ENCODE measurements at places on chromosomes 5 and 9.

- DNase-seq, result no peak
These were observed 45.4 kb downstream of the ENTREP1 start for GRCh38 chr9:69370430-69370829.

DNA sequence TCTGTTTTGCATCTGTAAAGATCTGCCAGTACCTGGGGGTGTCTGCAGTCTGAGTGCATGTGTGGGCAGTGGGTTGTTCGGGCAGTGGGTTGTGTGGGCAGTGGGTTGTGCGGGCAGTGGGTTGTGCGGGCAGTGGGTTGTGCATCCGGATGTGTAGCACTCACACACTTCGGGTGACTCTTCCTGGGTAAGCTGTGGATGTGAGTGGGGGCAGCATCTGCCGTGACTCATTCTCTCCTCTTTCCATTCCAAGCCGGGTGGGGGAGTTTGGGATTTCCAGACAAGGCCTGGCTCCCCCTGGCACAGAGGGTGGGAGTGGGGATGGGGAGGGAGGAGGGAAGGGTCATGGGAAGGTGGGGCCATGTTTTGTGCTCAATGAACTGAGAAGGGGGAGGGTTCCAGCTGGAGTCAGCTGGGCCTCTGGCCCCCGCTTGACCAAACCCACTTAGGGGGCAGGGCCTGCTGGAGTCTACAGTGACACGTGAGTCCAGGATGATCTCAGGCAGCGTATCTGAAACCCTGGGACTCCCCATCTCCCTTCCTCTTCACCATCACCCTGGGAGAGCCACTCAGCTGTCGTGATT is 8.3 kb downstream of the CRB2 start:
- no peak for DNase-seq

DNA sequence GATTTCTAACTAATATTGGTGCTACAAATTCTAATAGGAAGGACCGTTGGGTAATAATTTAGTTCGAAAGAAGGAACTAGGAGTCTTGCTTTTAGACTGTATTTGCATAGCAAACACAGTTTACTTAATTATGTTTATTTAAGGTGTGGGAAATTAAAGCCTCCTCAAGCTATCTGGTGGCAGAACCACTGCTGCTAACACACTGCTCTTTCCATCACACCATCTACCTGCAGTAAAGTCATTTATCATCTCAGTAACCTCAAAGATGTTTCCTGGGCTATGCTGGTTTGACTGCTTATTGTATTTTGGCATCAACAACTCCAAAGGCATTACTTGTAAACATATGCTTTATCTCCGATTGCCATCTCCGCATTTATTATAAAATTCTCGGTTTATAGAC is 114.3 kb downstream of the DEPDC1B start:
- no peak for DNase-seq

DNA sequence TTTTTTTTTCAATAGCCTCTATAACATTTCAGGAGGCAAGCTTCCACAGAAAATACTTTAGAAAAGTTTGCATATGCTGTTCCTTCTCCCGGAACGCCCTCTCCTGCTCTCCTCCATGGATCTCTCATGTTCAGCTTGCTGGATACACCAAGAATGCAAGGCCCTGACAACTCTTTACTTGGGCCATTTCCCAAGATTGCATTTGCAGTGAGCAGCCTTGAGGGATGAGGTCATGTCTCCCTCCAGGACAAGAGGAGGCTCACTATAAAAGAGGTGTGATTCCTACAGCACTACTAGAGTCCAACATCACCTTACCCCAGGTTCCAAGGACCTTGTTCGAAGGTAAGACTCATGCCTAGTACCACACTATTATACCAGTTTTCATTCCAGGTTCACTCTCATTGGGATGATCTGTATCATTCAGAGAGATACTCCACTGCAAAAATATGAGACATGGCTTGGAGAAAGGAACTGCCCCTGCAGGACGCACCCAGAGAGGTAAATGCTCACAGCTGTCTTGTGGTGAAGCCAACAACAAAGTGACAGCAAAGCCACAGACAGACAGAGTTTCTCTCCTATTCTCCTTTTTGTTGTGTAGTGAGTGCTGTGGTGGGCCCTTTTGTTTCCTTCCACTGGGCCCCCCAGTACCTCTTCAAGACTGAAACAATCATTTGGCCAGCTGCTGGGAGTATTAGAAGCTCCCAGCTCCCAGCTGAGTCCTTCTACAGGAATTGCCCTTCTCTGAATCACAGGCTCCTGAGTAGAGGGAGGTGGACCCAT is 151.7 kb upstream of the ZNF366 start:
- DNase-seq, result no peak

GRCh38 chr5:156879665-156880285 is 29.7 kb downstream of the PPP1R2B start:
- DNase-seq, result no peak

GRCh38 chr5:16489322-16489791 is 23.8 kb upstream of the ZNF622 start:
- peak; percentile 26 for DNase-seq

- no peak for DNase-seq
These were observed 107.1 kb downstream of the MAT2B start for GRCh38 chr5:163612358-163613149.

DNA sequence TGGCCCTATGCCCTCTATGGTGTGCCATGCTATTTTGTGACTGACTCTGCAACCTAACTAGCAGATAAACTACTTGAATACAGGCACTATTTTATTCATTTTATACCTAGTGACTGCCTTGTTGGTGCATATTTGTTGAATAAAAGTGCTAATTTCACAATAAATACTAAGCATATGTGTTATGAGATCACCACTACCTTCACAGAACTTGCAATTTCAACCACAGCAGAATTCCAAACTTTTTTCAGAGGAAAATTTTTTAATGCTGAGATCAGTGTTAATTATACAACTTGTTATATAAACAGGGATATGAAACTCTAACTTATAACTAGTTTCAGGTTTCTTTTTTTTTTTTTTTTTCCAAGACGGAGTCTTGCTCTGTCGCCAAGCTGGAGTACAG is 94.8 kb downstream of the NR3C1 start:
- DNase-seq, result no peak

- no peak for DNase-seq
These were observed 1007.1 kb upstream of the ACO1 start for GRCh38 chr9:31377358-31377757.

- DNase-seq, result no peak
These were observed 12.1 kb upstream of the C5orf63 start for GRCh38 chr5:127085371-127085770.

GRCh38 chr5:135204151-135204600 is 170.1 kb upstream of the PITX1 start:
- peak; percentile 69 for DNase-seq

GRCh38 chr9:89482056-89482851 is 15.7 kb downstream of the SEMA4D start:
- no peak for DNase-seq

GRCh38 chr5:146971401-146971800 is 92.8 kb upstream of the PPP2R2B start:
- DNase-seq, result no peak

DNA sequence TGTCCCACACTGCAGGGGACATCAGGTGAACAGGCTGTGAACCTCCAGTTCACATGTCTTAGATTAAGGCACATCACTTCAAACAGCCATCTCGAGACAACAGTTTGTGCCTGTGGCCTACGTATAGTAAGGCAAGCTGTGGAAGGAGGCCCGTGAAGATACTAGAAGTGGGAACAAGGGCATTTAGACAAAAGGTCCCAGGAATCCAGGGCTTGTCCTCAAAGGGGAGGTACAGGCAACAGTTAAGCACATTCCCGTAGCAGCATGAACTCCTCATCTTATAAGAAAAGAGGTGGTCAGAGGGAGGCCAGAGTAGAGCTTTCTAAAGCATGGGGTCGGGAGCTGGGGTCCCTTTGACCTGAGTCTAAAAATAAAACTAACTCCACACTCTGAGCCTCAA is 122.5 kb upstream of the TRPM3 start:
- DNase-seq, result no peak

DNA sequence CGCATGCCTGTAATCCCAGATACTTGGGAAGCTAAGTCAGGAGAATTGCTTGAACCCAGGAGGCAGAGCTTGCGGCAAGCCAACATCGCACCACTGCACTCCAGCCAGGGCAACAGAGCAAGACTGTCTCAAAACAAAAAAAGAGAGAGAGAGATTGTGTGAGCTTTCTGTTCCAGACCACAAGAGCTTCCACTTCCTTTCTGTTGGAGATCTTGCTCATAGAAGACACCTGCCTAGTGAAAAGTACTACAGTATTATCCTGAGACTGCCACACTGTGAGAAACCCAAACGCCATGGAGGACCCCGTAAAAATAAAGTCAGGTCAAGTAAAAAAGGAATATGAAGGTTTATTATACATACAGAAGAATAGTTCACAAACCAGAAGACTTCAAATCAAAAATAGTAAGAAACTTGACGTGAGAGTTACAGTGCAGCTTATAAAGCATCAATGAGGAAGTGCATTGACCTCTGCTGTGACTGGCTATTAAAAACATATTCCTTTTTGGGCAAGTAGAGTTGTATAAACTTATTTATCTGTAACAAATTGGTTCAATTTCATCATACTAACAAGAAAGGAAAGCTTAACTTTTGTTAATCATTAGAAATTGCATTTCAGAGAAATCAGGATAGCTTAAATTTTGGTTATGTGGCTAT is 4.3 kb upstream of the EMB start:
- no peak for DNase-seq

GRCh38 chr9:126853667-126854066 is 6.8 kb upstream of the ZBTB34 start:
- no peak for DNase-seq

DNA sequence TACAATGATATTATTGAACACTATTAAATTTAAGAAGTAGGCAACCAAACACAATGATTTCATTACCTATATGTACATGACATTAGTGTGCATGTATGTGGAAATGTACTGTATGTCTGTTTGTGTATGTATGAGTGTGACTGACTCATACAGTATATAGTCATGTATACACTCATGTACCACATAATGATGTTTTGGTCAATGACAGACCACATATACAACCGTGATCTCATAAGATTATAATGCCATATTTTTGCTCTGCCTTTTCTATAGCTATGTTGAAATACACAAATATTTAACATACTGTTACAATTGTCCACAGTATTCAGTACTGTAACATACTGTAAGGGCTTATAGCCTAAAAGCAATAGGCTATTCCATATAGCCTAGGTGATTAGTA is 19.7 kb downstream of the SVEP1 start:
- DNase-seq, result no peak

GRCh38 chr5:101605700-101606099 is 690.4 kb downstream of the SLCO4C1 start:
- DNase-seq, result no peak

DNA sequence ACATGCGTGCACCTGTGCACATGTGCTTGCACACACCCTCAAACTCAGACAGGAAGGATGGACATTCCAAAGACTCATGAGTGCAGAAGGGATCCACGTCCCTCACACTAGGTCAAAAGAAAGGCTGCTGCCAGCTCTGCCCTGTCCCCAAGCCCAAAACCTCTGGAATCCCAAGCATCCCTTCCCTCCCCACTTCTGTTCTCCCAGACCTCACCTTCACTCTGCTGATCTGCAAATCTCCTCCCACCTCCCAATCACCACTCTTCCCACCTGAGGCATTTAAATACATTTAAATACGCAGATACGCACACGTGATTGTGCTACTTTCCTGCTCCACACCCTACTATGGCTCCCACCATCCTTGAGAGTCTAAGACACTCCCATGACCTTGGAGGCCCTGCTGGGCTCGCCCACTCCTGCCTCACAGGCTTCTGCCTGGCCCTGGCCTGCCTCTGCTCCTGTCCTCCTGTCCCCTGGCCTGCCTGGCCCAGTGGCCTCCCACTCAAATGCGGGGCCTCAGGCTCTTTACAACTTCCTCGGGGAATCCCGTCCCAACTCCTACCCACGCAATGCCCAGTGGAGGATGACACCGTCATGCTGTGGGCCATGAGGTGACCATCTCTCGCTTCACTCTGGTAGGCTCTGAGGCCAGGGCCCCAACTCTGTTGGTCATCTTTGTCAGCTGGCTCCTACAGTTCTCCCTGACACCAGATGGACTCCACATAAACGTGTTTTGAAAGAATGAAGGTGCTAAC is 478.4 kb upstream of the DAP start:
- no peak for DNase-seq

- DNase-seq, result peak; percentile 13
These were observed 27.1 kb upstream of the MLLT3 start for GRCh38 chr9:20649381-20649780.

DNA sequence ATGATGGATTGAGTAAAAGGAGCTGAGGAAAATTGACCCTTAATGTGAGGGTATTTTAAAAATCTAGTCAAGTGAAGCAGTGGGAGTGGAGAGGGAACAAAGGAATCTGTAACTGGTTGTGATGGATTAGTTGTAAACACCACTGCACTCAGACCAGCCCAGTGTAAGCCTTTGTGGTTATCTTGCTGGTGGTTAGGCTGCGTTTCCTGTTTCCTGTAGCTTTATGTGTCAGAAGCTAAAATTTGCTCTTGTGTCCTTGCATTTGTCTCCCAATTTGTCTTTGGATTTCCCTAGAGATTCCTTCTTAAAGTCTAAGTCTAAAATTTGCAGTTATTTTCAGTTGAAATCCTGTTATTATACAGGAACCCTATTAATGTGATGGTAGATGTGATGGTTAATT is 6.3 kb downstream of the IFNA21 start:
- peak; percentile 85 for DNase-seq

- DNase-seq, result no peak
These were observed 51.1 kb downstream of the CCNH start for GRCh38 chr5:87361536-87362213.

GRCh38 chr9:100098046-100098886 is 534 bp downstream of the ERP44 start:
- DNase-seq, result peak; percentile 47

GRCh38 chr5:3300726-3301125 is 294.9 kb upstream of the IRX1 start:
- no peak for DNase-seq

- no peak for DNase-seq
These were observed 6.3 kb upstream of the GZMA start for GRCh38 chr5:55096182-55096581.

- no peak for DNase-seq
These were observed 145.4 kb downstream of the GADD45G start for GRCh38 chr9:89750117-89750791.

DNA sequence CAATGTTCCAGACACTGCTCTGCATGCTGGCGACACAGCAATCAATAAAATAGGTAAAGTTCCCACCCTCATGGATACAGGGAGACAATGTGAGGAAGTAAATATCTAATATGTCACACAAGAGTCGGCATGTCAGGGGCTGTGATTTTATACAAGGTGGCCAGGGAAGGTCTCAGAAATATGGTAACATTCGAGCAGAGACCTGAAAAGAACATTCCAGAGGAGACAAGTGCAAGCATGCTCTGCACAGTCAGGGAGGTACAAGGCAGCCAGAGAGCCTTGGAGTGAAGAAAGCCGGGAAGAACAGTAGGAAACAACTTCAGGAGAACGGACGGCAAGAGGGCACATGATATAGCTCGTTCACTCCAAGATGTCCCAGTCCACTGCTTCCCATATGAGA is 89.2 kb upstream of the ZNF462 start:
- DNase-seq, result no peak

GRCh38 chr5:1419476-1420210 is 25.6 kb downstream of the SLC6A3 start:
- no peak for DNase-seq
